ENCODE measurements at places on chromosomes 3 and 15. TPM values are rescaled to one million over a fixed set of nuclear protein-coding genes. Genes with fewer than 3 reads are reported as not detected.

DNA sequence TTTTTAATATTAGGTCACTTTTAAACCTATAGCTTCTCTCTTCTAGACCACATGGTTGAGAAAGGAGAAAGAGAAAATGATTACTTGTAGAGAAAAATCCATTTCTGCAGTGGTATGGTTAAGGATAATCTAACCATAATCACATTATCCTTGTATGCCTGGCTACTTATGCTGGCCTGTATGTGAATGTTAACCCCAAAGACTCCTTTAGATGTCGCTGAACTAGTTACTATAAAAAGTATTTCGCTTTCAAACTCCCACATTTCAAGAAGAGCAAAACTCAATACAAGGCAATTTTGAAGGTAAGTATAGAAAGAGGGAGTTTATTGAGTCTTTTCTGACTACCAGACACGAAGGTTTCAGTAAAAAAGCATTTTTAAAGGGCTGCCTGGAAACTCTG lies 2.2 kb downstream of the KCTD6 start:
- no peak for DNase-seq

DNA sequence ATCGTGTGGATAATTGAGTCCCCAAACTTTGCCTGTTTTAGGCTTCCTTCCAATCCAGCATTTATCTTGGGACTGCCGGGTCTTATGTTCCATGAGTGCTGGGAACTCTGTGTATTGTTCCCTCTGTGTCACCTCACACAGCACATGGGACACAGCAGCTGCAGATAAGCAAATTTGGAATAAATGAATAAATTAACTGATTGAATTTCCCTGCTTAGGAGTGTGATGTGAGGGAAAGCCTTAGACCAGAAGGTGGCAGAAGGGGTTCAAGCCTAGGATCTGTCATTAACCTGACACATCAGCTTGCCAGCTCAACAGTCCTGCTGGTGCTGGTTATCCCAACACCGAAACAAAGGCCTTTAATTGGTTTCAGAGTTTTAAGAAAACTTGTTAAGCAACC lies 114.3 kb downstream of the OXSM start:
- DNase-seq, result no peak

- no peak for DNase-seq
Observed at GRCh38 chr3:179421500-179421899, 29.8 kb downstream of the GNB4 start.

PSTPIP1 gene
- polyA plus RNA-seq, result 1.3 TPM

GOLGA8T gene
- 0.79 TPM for polyA plus RNA-seq

DNA sequence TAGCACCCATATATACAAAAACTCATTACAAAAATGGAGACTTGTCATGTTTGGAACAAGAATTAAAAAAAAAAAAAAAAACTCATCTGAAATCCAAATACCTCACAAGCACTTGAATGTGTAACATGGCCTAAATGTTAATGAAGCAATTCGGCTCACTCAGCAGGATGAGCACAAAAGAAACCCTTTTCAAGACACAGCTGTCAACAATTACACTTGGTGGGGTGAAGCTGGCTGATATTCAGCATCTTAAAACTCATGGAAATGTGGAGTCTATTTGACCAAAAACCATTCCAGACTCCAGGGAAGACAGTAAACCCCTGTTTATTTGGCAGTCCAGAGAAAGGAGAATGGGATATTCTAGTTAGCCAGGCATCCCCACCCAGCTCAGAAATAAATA lies 205.4 kb upstream of the TSC22D2 start:
- no peak for DNase-seq

TM4SF18 gene
- 27.4 TPM for polyA plus RNA-seq

DNA sequence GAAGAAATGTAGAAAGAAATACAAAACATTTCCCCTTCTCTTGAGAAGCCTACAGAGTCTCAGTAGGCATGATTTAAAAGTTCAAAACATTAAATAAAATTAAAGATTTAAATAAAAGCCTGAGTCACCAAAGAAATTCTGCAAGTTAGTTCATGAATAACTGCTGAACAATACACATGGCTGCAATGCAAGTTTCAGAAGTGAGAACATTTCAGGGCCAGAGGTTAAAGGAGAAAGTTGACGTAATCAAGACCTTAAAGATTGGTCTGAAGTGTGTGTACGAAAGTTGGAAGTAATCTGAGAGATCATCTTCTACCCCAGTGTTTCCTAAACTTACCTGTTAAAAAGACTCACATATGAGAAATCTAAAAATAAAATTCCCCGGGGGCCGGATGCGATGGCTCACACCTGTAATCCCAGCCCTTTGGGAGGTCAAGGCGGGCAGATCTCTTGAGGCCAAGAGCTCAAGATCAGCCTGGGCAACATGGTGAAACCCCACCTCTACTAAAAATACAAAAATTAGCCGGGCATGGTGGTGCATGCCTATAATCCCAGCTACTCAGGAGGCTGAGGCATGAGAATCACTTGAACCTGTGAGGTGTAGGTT lies 108.7 kb upstream of the PHLDB2 start:
- no peak for DNase-seq

ZMAT3 gene
- 8.8 TPM for polyA plus RNA-seq

FGF7 gene
- polyA plus RNA-seq, result 26.9 TPM

PPM1M gene
- 20.3 TPM for polyA plus RNA-seq

DNA sequence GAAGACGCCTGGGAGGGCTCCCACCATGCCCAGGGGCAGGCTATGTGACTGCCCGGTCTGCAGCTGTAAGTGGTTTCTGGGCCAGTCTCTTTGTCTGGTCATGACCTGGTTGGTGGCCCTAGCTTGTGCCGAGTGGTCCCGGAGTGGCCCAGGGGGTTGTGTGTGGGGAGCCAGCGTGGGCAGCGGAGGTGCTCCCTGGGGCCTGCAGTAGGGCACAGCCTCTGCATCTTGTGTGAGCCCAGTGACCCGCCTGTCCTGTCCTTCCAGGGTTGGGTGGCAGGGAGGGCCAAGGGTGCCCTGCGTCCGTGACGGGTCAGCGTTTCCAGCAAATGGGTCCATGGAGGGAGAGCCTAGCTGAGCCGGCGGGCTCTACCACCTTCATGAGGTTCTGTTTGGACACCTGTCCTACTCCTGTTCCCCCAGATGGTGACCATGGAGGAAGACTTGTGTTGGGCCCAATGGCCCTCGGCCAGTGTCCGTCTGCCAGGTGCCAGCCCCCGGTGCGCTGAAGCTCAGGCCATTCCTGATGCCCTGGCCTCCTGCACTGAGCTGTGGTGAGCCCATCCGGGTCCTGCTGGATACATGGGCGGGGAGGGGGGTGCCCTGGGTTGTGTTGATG lies 215.4 kb downstream of the SNRPN start:
- no peak for DNase-seq

DNA sequence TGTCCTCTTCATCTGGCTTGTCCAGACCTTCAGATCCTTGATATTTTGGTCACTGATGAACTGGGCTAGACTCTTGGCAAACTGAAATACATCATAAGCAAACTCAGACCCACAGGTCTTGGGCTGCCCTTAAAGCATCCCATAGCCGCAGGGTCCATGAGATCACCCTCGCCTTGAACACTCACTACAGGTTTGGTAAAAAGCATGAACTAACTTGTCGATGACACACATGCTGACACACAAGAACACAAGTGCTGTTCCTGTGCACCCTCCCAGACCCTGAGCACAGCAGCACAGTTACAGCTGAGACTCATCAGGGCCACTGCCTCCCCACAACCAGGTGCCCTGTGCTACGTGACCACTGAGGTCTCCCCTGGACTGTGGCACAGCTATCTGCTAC lies 21.0 kb downstream of the PFKFB4 start:
- DNase-seq, result no peak

DNA sequence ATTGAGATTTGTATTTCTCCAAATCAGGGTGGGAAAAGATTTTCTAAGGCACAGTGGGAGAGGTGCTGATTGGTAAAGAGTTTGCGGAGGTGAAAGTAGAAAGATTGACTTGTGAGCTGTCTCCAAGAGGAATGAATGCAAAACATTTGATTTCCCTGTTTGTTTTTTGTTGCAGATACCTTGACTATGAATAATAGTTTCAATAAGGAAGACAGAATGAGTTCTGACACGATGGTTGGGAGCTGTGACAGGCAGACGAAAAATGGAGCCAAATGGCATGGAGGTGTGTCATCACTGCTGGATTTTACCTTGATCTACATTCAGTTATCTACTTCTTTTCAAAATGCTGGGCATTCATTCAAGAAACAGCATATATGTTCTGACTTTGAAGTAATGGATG lies 145.1 kb downstream of the NFKBIZ start:
- DNase-seq, result no peak
